ENCODE measurements at places on chromosomes 4 and X.

GRCh38 chrX:121336831-121337421 is 289.5 kb downstream of the GLUD2 start:
- no peak for DNase-seq

DNA sequence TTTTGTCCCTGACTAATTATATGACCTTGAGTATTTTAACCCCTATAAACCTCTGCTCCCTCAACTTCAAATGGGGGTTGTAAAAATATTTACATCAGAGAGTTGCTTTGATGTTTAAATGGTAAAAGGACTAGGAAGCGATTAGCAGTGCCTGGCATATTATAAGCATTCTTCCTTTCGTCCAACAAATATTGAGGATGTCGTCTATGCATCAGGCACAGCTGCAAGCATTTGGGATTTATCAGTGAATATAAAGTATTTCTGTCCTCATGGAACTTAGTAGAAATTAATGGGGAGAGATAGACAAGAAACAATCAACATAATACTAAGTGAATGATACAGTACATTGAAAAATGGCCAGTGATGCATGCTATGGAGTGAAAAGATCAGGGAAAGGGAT is 115.5 kb upstream of the EDNRA start:
- no peak for DNase-seq

GRCh38 chr4:164606478-164606877 is 147.5 kb upstream of the SMIM31 start:
- DNase-seq = no peak

GRCh38 chrX:40420899-40421729 is 159.7 kb upstream of the ATP6AP2 start:
- DNase-seq = no peak

- DNase-seq = peak; percentile 48
Measured at GRCh38 chr4:171880136-171880535, 66.9 kb downstream of the GALNTL6 start.

- DNase-seq = no peak
Measured at GRCh38 chr4:150439451-150439933, 142.5 kb upstream of the MAB21L2 start.

- DNase-seq = no peak
Measured at GRCh38 chr4:52946855-52947254, 84.7 kb downstream of the RASL11B start.

DNA sequence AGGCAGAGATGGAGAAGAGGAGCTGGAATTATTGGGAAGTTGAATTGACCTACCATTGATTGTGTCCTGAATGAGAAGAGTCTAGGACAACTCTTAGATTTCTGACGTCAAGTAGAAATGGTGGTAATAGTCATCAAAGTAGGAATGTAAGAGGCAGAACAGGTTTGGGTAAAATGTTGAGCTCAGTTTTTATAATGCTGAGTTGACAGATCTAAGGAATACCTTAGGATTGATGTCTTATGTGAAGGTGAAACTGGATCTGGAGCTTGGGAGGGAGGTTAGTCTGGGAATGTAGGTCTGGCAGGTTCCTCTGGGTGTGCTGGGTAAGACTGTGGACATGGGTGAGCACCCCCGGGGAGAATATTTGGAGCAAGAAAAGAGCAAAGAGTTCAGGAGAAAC is 31.9 kb downstream of the JADE1 start:
- no peak for DNase-seq

DNA sequence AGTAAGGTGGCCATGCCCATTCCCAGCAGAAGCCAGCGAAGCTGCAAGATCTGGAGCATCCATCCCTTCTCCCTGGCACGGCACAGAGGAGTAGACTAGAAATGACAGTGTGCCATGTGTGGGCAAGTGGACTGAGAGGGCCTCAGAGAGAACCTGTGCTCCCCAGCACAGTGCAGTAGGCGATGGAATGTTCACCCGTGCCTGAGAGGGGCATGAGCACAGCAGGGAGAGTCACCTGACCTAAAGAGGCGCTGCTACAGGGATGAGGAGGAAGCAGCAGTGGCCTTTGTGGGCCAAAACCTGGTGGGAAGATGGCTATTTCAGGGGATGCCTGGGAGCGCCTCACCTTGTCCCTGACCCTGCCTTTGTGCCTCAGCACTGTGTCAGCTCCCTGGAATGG is 8.0 kb upstream of the CDKN2AIP start:
- no peak for DNase-seq

DNA sequence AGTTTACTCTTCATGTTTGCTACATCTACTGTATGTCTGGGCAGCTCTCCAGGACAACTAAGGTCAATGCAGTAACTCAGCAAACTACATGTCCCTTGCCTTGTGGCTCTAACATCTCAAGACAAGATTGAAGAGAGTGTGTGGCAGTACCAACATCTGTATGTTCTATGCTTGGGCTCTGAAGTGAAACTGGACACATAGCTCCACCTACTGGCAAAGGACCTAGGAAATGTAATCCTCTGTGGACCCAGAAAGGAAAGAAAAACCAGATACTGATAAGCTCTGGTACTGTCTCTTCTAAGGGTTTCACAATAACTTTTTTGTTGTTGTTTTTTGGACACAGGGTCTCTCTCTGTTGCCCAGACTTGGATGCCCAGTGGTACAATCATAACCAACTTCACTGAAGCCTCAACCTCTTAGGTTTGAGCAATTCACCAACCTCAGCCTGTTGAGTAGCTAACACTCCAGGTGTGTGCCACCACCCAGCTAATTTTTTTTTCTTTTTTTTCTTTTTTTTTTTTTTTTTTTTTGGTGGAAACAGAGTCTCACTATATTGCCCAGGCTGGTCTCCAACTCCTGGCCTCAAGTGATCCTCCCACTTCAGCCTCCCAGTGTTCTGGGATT is 64.1 kb downstream of the QDPR start:
- peak; percentile 52 for DNase-seq

DNA sequence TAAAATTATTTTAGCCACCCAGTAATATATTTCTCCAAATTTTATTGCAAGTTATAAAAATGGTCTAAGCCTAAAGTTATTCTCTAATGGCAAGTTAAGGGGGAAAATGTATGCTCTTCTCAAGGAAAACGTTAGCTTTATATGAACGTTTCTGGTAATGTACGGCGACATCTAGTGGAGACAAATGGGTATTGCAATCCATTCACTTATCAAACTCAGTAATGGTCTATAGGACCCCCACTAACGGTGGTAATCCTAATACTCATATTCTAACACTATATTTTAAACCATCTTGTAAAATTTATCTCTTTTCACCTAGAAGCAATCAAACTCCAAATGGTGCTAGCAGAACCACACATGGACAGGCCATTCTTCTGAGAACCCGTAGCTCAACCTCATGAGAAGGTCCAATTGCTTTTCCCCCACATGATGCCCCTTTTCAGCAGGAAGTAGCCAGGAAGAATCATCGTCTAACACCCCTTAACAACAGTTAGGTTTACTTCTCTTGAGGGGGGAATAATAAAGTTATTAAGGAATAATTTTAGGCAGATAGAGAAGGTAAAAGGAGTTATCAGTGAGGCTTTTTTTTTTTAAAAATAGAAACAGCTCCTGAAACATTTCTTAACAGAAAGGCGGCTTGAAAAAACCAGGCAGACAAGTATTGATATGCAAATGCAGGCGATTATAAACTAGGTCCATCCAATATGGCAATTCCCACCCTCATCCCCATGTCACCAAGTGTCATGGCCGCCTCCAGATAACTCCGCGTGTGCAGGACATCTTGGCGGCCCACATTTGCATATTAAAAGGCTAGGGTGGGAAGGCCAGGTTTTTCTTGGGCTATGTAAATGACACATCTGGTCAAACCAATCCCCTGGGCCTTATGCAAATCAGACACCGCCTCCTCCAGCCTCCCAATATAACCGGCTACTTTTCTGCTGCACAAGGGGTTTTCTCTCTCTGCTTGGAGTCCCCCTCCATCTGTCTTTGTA is 35.0 kb downstream of the NUDT11 start:
- DNase-seq = no peak
